ENCODE measurements at places on chromosomes 2 and 18.

- peak; percentile 2 for DNase-seq
These were observed 6.3 kb upstream of the EN1 start for GRCh38 chr2:118853651-118854291.

DNA sequence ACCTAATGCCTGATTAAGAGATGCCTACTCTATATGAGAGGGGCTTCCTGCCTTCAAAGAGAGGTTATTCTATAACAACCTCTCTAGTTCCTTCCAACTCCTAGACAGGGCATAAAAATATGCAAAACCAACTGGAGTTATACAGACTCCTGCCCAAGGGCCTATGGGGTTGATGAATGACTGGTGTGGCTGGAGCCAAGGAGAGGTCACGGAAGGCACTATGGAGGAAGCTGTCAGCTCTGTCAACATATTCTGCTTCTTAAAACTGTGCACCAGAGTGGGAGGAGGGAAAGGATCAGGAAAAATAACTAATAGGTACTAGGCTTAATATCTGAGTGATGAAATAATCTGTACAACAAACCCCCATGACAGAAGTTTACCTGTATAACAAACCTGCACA is 120.9 kb upstream of the CDC42EP3 start:
- DNase-seq: no peak

DNA sequence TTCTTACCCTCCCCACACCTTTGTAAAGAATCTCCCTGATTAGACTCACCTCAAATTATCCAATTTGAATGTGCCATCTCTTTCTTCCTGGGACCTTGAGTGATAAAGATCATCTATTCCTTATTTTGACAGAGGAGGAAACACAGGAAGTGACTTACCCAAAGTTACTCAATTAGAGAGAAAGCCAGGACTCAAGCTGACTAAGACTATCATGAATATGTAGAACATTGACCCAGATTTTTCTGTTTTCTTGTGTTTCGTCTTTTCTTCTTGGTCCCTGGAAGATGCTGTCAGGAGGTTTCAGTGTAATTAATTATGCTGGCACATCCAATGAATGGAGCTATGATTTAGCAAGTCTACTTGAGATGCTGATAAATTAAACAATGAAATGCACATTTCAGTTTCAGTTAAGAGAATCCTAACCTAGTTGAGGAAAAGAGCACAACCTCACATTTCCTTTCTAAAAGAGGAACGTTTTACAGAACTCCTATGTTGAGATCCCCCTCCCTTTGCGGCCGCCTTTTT is 380.4 kb downstream of the CLIP4 start:
- no peak for DNase-seq

- no peak for DNase-seq
These were observed 26.2 kb downstream of the FZD5 start for GRCh38 chr2:207743514-207743913.

GRCh38 chr2:164697688-164698461 is 76.6 kb upstream of the GRB14 start:
- peak; percentile 2 for DNase-seq

DNA sequence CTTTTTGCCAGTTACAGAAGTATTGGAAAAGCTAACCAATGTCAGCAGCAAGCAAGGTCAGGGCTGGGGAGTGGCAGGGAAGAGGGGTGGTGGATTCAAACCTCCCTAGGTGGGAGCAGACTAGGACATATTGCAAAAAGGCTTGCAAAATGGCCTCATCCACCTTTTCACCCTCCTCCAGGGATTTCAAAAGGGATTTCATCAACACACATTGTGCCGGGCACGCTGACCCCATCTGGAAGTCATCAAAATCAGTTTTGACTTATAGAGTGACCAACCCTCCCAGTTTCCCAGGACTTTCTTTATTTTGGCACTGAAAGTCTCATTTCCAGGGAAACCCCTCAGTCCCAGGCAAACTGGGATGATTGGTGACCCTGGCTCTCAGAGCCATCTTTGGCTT is 94.7 kb downstream of the BIN1 start:
- no peak for DNase-seq

- no peak for DNase-seq
These were observed 10.4 kb upstream of the KCNK3 start for GRCh38 chr2:26682155-26682554.
